Astrocyte of the spinal cord (primary cell): ENCODE measurements at places on chromosomes 11 and 22.

- peak; percentile 5 for DNase-seq
These were observed 319.7 kb upstream of the CTSC start for GRCh38 chr11:88657076-88657738.

- DNase-seq, result peak; percentile 51
These were observed 726 bp downstream of the PKNOX2 start for GRCh38 chr11:125165111-125165842.

DNA sequence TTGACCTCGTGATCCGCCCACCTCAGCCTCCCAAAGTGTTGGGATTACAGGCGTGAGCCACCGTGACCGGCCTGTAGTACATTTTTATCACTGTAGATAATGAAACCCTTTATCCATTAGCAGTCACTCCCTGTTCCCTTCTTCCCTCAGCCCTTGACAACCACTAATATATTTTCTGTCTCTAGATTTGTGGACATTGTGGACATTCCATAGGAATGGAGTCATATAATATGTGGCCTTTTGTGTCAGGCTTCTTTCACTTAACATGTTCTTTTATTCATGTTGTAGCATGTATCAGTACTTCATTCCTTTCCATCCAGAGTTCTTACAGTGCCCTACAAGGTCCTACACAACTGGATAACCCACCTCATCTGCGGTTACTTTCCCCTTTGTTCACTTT lies 30.5 kb downstream of the RRM1 start:
- DNase-seq, result peak; percentile 13

DNA sequence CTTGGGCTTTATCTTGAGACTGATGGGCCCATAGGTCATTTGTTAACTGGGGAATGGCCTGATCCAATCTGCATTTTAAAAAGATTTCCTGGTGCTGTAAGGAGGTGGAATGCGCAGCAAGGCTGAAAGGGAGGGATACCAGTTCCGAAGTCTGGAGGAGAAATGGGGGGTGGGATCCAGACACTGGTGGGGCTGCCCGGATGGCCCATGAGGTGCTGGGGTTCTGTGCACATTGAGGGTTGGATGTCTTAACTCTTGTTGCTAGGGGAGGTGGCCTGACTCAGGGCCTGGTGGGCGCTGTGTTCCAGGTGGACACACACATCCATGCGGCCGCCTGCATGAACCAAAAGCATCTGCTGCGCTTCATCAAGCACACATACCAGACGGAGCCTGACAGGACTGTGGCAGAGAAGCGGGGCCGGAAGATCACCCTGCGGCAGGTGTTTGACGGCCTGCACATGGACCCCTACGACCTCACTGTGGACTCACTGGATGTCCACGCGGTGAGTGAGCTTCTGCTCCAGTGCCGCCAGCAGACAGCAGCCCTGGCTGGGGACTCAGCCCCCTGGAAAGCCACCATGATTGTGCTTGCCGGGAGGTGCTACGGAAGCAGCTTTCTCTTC lies 38.1 kb downstream of the AMPD3 start:
- no peak for DNase-seq

- no peak for DNase-seq
These were observed 81.6 kb downstream of the MICAL3 start for GRCh38 chr22:17942721-17943120.

GRCh38 chr11:109865548-109866186 lies 227.5 kb upstream of the ZC3H12C start:
- DNase-seq, result no peak

DNA sequence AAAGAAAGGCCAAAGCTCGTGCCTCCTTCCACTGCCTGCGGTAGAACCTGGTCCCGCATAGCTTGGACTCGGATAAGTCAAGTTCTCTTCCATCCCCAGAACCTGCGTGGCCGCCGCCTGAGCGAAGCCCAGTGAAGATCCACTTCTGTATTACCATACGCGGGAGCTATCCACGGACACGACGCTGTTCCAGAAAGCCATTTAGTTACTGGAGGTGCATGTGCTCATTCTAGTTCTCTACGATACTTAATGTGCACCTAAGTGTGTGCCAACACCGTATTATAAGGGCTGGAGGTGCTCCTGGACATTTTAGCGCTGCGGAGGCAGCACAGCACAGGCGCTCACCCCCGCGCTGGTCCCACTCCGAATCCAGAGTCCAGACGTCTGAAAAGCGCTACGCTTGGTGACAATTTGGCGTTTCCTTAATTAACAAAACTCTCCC lies 1.4 kb downstream of the WT1 start:
- no peak for DNase-seq

GRCh38 chr22:44543781-44544477 lies 45.9 kb upstream of the RTL6 start:
- no peak for DNase-seq

DNA sequence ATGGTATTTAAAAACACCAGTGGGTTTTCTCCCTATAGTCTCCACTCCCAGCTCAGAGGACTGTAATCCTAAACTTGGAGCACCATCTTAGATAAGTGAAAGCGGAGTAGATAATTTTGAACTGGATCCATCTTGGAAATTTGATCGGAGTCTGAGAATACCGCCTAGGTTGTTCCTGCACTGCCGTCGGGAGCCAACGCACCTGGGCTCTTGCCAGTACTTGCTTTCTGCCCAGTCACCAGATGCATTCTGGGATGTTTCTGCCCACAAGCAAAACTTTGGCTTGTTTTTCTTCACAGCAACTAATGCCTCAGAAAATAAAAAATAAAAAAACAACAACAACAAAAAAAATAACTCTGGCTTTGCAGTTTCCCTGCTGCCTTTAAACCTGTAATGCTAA lies 113.0 kb upstream of the MTMR2 start:
- no peak for DNase-seq

DNA sequence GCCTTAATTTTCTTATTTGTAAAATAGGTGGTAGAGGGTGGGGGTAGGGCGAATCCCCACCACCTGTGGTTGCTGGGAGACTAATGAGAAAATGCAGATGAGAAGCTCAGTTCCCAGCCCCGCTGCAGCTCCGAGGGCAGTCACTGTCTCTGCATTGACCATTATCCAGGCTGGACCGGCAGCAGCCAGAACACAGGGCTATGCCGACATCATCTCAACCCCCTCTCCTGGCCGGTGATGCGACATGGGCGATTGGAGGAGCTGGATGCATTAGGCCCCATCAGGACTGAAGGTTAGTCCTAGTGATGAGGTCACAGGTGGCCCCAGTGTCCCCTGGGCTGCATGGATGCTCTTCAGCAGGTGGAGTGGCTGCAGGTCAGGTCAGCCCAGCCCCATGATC lies 412.4 kb downstream of the CTTN start:
- DNase-seq, result no peak

GRCh38 chr22:40645579-40646197 lies 9.2 kb upstream of the MRTFA start:
- no peak for DNase-seq
